Thyroid gland (tissue), 4 donors: ENCODE measurements at places on chromosomes 7 and 10.

GRCh38 chr7:11811709-11812108 lies 20.3 kb downstream of the THSD7A start:
- DNase-seq: no peak

DNA sequence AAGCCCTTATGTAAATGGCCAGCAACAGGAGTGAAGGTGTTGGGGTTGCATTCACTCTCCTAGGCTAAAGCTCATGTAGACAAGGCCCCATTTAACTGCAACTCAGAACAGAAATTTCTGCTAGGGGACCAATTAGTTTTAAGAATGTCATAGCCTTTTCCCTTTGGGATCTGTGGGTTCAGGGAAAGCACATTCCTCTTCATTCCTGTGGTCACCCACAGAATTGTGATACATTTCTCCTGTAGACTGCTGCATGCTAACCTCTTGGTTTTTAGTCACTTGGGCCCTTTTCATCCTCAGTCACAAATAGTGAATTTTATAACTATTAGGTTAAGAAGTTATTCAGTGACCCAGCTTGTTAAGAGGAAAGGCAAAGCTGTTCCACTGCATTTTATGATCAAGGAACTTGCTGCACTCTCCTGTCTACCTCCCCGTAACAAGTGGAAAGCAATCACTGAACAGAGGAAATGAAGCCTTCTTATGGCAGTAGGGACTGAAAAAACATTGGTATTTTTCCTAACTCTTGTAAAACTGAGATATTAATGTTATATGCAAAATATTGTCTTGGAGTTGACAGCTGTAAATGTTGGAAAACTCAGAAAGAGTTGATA lies 124.9 kb downstream of the SND1 start:
- DNase-seq: no peak

- DNase-seq: no peak
These were observed 131.6 kb downstream of the ITGA8 start for GRCh38 chr10:15588151-15588550.

- DNase-seq: no peak
These were observed 12.2 kb downstream of the SEPHS1 start for GRCh38 chr10:13335881-13336280.

DNA sequence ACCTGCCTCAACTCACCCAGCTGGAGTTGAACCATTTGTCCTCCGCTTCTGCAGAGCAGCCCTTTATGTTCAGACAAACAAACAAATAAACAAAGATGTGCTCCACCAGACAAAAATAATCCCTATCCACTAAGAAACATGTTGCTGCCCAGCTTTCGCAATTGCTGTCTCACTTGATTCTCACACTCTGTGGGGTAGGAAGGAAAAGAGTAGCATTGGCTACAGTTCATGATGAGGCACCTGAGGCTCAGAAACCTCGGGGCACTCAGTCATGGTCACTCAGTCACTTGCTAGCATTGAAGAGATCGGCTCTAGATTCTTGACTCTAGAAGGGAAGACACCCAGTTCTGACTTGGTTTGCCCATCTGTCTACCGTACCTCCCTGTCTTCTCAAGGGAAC lies 88.0 kb upstream of the ZMIZ1 start:
- DNase-seq: peak; percentile 69

DNA sequence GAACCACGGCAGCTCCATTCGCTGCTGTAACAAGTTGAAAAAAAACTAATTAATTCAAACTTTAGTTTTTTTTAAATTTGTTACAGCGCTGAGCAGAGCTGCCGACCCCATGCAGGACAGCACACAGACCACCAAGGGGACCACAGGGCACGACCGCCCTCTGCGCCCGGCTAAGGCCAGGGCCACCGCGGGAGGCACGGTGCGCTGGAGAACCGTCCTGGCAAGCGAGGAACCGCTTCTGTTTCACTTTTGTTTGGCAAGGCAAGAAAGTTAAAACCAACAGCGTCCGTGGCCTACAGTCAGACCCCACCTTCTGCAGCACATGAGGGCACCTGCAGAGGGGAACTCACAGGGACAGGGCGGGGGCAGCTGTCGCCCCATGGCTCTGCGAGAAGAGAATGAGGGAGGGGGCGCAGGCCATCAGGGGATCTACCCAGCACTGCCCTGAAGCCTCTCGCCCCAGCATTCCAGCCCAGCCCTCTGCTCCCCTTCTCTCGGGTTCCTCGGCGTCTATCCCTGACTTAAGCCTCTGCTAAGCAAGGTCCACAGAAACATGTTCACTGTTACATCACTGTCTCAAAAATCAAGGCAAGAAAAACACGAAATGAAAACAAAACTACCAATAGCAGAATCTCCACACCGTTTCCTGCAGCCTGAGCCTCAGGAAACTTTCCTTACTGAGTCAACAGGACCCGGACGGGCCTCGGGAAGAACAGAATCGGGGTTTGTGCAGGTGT lies 204.4 kb downstream of the DIP2C start:
- DNase-seq: peak; percentile 62

DNA sequence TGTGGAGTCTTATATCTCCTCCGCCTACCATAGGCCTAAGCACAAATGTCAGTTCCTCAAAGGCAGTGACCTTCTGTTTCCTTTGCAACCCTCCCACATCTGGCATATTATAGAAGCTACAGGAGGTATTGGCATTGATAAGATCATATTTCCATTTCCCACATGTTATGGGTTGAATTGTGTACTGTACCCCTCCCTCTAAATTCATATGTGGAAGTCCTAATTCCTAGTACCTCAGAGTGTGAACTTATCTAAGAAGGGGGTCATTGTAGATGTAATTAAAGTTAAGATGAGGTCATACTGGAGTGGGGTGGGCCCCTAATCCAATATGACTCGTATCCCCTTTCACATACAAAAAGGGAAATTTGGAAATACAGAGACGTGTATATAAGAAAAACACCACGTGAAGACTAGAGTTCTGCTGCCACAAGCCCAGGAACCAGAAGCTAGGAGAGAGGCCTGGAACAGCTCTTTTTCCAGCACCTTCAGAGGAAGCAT lies 6.1 kb upstream of the LAMB4 start:
- no peak for DNase-seq

GRCh38 chr7:88806280-88807037 lies 10.9 kb upstream of the TEX47 start:
- no peak for DNase-seq
